Activated CD4-positive, alpha-beta T cell treated with anti-CD3 and anti-CD28 coated beads, Interleukin-2, amount 10 ng/mL, durations not matched to agents 24 days and 14 days (primary cell): ENCODE measurements at places on chromosomes 7 and 10.

GRCh38 chr7:24290004-24290641, 6.1 kb downstream of the NPY start:
- peak; percentile 82 for DNase-seq

DNA sequence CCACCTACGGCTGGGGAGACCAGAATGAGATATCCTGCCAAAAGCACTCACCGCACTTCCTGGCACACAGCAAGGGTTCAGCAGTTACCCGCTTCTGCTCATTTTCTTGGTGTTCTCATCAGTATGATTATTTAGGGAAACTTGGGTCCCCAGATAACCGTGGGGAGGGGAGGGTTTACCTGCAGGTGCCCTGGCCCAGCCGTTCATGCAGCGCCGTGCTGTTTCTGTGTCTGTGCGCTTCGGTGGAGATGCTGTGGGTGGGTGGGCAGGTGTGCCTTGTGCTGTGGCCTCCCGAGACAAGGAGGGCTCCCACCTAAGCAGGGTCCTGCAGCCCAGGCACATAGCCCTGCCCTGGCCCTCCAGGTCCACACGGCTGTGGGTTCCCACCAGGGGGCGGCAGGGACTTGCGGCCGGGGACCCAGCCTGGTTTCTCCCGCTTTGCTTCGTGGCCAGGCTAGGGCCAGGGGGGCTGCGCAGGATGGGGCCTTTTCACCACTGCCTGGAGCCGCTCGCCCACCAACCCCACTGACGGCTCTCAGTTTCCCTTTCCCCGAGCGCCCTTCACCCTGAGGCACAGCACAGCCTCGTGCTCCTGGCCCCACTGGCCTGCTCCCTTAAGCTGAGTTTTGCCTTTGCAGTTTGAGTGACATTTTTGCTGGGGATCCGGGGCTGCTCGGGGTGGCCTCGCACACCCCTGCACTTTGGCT, 78.5 kb downstream of the LHPP start:
- peak; percentile 90 for DNase-seq

GRCh38 chr7:41880107-41880506, 177.2 kb upstream of the INHBA start:
- DNase-seq, result no peak

DNA sequence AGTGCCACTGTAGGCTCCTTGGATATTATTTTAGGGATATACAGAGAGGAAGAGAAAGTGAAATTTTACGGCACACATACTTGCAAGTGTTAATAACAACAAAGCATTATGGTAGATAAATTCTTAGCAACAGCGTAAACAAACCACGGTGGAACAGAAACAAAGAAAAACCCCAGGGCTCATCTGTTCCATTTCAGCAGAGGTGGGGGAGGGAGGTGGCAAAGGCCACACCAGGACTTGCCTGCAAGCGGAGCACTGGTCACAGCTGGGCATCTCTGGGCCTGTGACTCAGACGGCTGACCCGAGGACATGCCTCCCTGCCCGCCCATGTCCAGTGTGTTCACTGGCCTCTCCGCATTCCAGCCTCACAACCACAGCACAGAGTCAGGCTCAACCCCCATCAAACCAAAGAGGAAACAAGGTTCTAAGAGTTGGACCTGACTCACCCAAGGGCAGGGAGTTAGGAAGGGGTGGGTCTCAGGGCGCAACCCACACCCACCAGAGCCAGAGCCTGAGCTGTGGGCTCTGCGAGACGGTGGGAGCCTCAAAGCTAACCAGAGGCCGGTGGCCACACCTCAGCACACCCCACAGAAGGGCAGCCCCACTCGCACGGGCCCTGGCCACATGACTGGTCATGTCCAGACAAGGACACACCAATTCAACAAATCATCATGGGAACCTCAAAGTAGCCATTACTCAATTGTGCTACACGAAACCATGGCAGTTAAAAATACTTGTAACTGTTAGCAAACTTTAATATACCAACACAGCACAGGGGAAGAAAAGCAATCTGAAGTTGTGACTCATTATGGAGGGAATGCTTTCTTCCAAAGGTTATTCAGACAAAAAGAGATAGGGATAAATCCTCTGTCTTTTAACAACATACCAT, 10.7 kb downstream of the ESYT2 start:
- DNase-seq, result peak; percentile 95

DNA sequence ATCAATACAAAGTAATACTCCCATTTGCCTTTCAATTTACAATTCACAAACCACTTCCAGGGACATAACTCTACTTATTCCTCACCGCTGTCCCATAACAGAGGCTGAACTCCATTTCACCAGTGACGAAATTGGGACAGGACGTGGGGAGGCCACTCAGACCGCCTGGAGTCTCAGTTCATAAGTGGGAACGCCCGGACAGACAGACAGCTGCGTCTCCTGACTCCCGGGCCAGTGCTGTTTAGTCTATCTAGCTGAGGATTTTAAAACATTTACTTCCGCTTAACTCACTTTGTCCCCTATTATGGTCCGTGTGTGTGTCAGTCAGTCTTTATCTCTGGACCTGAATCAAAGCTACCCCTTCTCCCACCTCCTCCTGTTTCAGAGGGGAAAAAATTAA, 67.4 kb upstream of the ZNF438 start:
- no peak for DNase-seq

DNA sequence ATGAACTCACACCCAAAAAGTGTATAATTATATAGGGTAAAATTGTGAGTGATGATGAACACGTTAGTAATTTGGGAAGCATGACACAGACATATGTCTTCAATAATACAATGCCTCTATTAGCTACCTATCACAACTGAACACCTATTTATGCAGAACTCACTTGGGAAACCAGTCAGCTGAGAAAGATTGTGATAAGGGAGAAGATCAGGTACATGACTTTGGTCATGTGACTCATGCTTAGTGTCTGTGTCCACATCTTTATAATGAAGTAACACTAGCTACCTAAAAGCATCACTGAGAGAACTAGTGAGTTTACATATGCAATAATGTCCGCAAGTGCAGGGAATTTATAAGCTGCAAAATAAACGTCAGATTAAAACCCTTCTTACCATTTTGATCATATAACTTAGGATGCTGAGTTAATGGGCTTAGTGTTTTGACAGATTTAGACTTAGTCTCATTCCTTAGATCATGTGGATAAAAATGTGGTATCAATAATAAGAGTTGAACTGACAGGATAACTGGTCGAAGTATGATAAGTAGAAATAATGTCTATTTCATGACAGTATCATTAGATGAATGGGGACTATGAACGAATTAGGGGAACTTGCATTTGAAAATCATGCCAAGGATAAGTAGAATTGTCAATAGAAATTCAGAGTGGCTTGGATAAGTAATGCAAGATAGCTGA, 11.6 kb downstream of the VWDE start:
- no peak for DNase-seq

GRCh38 chr7:8783229-8783628, 349.8 kb downstream of the NXPH1 start:
- DNase-seq, result no peak

DNA sequence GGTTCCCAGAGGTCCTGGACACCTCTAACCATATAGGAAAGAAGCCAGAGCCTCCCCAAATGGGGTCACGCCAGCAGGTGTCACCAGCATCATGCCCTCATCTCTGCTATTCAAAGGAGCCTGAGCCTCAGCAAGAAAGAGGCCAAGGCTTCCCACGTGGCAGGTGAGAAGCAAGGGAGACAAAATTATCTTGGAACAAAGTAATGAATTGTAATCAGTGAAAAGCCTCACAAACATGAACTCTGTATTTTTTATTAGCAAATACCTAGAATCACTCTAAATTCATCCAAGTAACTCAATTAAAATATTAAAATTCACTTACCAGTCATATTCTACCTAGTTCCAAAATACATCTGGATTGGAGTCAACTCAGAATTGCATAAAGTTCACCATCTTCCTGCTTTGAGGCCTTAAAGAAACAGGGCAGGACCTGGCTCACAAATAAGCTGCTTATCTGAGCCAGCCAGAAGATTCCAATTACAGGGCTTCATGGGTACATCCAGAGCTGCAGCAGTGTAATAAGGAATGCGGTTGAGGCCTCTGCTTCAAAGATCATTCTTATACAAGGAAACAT, 68.7 kb downstream of the SGMS1 start:
- DNase-seq, result peak; percentile 51

- no peak for DNase-seq
Observed at GRCh38 chr10:92829042-92829785, 19.1 kb upstream of the EXOC6 start.

DNA sequence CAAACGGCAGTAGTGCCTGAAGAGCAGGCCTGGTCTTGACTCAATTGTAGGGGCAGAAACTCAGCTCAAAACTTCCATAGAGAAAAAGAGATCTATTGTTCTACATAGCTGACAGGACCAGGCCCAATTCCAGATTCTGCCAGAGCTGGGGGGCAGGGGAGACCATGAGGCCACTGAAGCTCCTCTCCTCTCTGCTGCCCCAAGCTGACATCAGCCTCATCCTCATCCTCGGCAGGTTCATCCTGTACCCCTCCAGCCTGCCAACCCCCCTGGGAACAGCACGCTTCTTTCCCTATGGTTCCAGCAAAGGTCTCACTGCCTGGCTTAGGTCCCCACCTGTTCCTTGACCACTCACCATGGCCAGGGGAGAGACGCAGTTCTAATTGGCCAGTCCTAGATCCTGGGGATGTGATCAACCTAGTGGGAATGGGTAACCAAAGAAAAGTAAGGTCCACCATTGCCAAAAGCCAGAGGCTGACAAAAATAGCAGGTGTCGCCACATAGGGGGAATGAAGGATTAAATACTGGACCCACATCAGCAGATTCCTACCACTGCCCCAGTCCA, 42.9 kb downstream of the CCDC3 start:
- no peak for DNase-seq

DNA sequence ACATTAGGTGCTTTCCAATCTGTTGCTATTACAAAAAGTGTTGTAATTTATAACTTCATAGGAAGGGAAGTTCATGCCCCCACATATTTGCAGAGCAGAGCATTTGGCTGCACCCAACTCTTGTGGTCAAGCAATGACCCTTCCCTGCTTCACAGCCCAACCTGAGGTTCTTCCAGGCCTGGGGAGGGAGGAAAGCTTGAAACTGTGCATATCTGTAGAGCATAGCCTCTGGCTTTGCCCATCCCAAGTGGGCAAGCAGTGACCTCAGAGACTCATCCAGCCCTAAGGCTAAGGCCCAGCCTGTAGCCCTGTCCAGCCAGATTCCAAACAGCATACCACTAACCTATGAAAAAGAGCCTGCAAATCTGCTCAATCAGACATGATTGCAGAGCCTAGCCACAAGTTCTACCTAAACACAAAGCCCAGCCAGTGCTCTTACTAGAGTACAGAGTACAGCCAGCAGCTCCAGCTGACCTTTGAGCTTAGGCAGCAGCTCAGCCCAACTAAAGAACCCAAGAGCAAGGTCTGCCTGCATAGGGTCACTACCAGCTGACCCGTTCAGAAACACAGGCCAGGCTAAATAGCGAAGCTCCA, 14.4 kb upstream of the GSTK1 start:
- peak; percentile 54 for DNase-seq

GRCh38 chr7:146129296-146129695, 12.7 kb downstream of the CNTNAP2 start:
- no peak for DNase-seq

GRCh38 chr7:43782768-43783555, 24.5 kb downstream of the BLVRA start:
- no peak for DNase-seq

- no peak for DNase-seq
Observed at GRCh38 chr7:45421806-45422205, 152.4 kb upstream of the ADCY1 start.

GRCh38 chr7:57308631-57309408, 141.2 kb upstream of the ZNF716 start:
- no peak for DNase-seq

DNA sequence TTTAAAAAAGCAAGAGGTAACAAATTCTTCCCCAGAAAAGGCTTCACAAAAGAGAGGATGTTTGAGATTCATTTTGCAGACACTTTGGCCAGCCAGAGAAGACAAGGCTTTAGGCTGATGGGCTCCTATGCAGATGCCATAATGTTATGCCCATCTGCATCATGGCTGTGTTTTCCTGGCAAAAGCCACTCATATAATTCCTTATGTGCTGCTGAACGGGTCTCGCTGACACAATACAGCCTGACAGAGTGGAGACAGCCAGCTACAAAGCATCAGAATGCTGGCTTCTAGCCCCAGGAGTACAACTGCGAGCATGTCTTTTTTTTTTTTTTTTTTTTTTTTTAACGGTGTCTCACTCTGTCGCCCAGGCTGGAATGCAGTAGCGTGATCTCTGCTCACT, 1157.4 kb upstream of the AUTS2 start:
- DNase-seq, result peak; percentile 55

- no peak for DNase-seq
Observed at GRCh38 chr10:124676416-124677062, 67.6 kb downstream of the FAM53B start.

- no peak for DNase-seq
Observed at GRCh38 chr7:140322759-140323158, 75.6 kb downstream of the SLC37A3 start.

- DNase-seq, result no peak
Observed at GRCh38 chr10:77647543-77648293, 10.1 kb upstream of the KCNMA1 start.

DNA sequence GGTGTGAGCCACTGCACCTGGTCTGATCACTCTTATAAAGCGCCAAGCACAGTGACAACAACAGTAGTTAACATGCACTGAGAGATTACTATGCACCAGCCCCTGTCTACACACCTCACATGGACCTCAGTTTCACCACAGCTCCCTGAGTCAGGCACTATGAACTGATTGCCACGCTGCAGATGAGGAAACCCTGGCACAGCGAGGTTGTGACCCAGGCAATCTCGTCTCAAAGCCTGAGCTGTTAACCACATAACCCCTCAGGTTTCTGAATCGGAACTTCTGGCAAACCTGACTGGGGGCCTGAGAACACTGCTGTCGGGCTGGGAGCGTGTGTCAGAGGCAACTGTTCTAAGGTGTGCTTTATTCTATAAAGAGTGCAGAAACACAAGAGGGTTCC, 150.8 kb downstream of the RNF216 start:
- DNase-seq, result peak; percentile 72

- DNase-seq, result no peak
Observed at GRCh38 chr7:140281960-140282359, 105.2 kb upstream of the KDM7A start.

- DNase-seq, result no peak
Observed at GRCh38 chr10:122186816-122187810, 84.0 kb upstream of the BTBD16 start.

DNA sequence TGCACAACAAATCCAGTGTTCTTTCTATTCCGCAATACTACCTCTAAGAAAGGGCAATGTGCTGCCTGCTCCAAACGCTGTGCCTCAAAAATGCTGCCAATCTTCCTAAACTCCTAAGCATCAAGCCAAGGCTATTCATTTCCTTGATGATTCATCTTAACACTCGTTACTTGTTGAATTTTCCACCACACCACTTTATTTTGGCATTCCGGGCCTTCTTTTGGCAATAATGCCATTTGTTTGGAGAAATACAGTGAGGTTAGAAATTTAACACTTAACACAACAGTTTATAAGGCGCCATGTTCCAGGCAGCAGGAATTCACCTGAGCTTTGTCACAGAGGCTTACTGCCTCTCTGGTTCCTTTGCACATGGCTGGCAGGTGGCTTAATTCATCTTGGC, 82.6 kb upstream of the ABCB5 start:
- DNase-seq, result no peak
